ENCODE measurements at places on chromosomes 3 and 15.
A peak's percentile ranks its signal among the peaks of the same experiment; 100 is the strongest.

GRCh38 chr3:194995334-194995733 lies 275.6 kb downstream of the XXYLT1 start:
- DNase-seq, result no peak

DNA sequence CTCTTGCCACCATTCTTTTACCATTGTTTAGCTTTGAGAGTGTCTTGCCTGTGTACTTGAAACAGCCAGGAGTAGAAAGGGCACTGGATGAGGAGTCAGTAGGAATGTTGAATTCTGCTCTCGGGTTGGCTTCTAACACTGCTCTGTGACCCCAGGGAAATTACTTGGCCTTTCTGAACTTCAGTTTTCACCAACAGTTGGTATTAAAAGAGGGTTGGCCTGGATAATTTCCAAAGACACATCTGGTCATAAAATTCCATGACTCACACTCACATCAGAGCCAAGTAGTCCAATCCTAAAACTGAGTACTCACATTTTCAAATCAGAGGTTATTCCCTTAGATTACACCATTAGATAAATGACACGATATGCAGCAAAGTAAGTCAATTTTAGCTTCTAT lies 141.6 kb downstream of the ECT2 start:
- peak; percentile 68 for DNase-seq

GRCh38 chr3:182697345-182697919 lies 95.9 kb upstream of the ATP11B start:
- DNase-seq, result no peak

- DNase-seq, result peak; percentile 85
Observed at GRCh38 chr15:75647370-75648155, at the start of gene SNX33. Gene SNX33, plus strand, starts transcription at chr15:75647912. Its CDS starts 1,191 bp downstream, at chr15:75649103.

DNA sequence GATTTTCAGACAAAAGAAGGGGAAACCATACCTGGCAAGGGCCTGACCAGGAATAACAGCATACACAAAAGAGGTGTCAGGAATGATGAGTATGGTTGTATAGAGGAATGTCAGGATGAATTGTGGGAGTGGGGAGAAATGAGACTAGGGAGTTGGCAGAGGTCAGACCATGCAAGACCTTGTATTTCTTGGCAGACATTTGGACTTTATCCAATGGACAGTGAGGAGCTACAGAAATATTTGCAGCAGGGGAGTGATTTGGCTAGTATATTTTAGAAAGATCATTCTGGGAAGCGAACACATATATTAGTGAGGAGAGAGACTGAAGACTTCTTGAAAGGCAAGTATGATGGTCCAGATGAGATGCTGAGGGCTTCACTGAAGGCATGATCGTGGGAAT lies 25.4 kb upstream of the ALPK3 start:
- peak; percentile 5 for DNase-seq

DNA sequence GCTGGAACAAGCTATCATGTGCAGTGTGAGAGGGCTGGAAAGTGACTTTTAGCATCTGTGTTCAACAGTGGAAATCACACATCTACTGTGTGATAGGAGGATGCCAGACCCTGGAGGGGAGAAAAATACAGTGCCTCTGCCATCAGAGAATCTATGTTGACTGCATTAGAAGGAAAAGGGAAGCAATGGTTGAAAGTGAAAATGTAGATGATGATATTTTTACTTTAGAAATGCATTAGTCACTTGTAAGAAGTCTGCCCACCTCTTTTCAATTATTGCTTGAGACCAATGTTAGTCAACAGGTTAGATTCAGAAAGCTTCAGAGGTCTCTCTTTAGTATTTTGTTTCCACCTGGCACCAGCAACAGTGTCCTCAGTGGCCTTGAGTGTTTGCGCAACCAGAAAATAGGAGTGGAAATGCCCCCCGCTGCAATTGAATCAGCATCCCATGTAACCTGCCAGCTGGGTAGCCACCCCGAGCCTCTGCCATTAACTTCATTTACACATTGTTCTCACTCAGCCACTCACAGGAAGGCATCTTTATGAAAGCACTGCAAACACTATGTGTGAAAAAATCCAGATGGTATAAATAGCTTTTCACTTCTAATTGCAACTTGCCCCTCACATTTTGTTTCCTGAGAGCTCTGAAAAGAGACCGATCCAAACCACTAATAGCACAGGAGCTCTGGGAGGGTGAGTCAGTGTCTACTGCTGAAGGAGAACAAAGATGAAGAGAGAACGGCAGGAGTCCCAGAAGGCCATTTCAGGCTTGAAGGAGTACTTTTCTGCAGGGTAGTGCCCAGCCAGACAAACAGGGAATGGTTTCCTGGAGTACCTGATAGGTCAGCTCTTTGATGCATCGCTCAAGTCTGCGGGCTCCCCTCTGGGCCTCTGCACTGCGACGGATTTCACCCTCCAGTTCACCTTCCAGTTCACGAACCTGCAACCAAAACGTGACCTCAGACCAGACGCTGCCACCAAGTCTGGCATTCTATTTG lies 92.1 kb downstream of the HHLA2 start:
- peak; percentile 16 for DNase-seq

- DNase-seq, result no peak
Observed at GRCh38 chr3:17290894-17291293, 406.1 kb downstream of the PLCL2 start.

DNA sequence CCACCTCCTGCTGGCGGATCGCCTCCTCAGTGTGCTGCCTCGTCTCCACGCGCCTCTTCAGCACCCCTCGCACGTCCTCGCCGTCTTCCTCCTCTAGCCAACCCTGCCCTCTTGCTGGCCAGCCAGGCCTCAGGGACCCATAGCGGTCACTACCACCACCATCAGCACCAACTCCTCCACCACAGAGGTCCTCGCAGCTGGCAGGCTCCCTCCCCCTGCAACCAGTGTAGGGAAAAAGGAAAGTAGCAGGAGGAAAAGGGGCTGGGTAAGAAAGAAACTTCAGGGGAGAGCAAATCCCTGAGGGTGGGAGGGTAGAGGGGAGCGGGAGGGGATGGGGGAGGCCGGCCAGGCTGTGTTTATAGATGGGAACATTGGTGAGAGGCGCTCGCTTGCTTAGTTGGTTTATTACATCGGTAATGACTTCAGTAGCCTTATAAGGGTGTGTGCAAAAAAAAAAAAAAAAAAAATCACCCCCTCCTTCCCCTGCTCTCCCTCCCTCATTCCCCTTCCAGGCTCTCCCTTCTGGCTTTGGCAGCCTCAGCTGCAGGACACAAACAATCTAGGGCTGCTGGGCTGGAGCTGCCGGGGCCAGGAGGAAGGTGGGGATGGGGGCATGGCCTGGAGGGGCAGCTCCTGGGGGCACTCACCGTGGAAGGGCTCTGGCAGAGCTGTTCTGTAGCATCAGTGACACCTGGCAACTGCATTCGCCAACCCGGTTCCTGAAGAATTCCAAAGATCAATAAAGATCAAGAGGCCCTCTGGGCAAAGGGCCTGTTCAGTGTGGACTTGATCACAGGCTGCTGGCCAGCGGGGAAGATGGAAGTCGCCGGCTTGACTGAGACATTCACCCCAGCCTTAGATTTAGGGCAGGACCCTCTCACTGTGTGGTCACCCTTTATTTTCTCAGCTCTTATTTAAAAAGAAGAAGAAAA lies 116.2 kb upstream of the HACD2 start:
- peak; percentile 42 for DNase-seq

DNA sequence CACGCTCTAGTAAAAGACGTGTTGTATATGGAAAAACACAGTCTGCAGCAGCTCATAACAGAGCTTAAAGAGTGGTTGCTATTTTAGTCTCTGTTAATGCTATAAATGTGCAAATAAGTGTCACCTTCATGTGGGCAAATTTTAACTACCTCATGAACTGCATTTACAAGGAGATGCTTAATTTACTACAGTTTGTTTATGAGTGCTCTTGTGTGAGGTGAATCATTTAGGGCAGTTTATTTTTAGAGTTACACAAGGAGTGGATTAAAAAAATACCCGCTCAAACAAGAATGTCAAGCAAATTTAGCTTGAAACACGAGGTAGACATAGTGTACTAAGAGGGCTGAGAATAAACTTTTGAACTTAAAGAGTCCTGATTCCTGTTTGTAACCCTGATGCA lies 579.0 kb downstream of the MFSD1 start:
- DNase-seq, result no peak

GRCh38 chr3:278300-279064 lies 81.9 kb downstream of the CHL1 start:
- DNase-seq, result no peak

- DNase-seq, result peak; percentile 8
Observed at GRCh38 chr3:24899901-24900603, 405.4 kb upstream of the THRB start.

DNA sequence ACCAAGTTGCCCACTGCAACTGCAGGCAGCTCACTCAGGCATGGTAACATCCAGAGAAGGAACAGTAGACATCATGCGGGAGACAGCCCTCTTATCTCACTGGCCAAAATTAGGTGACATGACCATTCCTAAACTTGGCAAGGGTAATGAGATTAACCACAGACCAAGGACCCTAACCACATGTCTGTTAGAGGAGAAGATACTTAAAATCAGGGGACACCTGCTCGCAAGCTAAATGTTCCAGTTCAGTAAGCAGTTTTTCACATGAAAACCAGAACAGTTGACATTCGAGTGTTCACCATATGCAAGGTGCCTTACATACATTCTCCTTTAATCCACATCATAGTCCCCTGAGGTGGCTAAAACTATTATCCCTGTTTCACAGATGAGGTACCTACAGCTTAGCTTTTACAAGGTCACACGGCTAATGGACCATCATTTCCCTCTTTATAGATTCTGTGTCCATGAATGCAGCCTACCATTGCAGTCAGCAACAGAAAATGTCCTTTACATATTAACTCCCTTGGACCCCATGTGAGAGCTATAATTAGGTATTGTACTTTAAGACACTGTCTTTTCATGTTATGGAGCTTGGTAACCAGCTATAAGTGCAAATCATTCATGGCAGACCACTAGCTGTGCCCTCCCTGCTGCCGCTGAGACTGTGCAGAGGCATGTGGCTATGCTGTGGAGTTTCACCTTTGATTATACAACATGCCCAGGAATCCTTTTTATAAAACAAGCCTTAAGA lies 154.1 kb downstream of the LIPC start:
- no peak for DNase-seq

DNA sequence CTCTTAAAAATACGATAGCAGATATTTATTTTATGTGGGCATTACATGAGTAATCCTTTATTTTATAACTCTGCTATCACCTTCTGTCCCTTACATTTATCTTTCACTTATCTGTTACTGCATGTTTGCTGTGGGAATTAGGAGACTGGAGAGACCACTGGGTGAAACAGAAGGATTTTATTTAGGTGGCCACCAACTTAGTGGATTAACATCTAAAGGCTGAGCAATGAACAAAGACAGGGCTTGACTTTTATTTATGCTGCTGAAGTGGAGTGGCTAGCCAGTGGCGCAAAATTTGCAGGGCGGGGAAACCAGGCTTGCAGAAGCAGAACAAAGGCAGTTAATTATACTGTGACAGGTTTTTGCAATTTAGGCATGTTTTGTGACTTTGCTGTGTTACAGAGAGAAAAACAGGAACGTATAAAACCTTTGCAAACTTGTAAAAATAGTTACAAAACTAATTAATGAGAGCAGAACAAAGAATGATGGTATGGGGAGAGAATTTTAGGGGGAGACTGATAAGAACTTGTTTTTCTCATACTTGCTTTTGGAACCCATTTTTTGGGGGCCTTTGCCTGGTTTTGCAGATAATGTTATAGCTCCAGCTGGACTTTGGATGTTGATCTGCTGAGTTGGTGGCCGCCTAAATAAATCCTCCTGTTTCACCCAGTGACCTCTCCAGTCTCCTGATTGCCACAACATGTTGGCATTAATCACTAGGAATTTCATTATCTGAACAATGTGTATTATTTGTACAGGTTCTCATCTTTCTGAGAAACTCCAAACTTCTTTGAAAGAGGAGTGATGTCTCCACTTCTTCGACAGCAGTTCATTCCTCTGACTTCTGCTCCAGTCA lies 18.0 kb downstream of the KLHL24 start:
- DNase-seq, result no peak

- peak; percentile 86 for DNase-seq
Observed at GRCh38 chr15:33278816-33279612, 31.8 kb upstream of the RYR3 start.

- peak; percentile 71 for DNase-seq
Observed at GRCh38 chr3:15795651-15796308, 2.0 kb downstream of the ANKRD28 start.
